ENCODE measurements at places on chromosomes 1 and 21.
A peak's percentile ranks its signal among the peaks of the same experiment; 100 is the strongest.

DNA sequence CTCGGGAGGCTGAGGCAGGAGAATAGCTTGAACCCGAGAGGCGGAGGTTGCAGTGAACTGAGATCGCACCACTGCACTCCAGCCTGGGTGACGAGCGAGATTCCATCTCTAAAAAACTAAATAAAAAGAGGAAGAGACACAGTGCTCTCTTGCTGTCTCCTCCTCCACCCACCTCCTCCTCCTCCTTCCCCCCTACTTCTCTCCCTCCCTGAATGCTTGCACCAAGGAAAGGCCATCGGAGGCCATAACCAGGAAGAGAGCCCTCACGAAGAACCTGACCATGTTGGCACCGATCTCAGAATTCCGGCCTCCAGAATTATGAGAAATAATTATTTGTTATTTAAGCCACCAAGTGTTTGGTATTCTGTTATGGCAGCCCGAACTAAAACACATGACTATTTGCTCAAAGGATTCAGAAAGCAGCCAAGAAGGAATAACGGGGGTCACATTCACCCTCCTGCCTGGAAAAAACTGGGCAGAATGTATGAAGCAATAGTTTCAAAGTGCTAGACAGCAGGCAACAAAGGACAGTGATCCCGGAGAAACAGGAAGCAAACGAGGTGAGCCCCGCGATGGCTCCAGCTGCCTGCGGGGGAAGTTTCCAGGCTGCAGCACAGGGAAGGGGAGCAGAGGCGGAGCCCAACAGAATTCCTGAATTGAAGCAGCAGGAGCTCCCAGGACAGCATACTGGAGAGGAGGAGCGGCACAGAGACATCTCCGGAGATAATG, 35.8 kb downstream of the LDLRAD1 start:
- peak; percentile 13 for DNase-seq

DNA sequence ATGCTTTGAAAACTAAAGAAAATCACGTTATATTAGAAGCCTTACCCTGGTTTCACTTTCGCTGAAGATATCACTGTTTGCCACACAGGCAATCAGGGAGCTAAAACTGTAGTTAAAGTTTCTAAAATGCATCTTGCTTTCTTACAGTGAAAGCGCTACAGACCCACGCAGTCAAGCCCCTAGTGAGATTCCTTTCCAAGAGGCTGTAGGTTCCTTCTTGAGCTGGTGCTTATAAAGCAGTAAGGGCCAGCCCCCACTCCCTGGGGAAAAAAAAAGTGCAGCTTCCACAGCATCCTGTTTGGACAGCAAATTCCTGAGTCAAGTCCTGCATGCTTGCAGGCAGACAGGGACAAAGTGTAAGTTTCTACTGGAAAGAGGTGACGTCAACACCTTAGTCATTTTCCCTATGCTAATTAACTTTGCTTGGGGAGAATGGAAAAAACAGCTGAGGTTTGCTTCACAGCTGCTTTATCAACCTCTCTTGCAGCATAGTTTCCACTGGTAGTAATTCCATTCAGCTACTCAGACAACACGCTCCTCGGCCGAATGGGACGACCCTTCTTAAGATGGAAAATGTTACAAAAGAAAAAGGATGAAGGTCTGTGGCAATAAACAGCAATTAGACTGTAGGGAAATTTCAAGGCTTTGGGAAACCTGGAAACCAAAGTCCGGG, 14.7 kb upstream of the KCNE1 start:
- peak; percentile 100 for DNase-seq

GRCh38 chr21:29289317-29289716, 9.4 kb upstream of the BACH1 start:
- no peak for DNase-seq

- DNase-seq, result no peak
Measured at GRCh38 chr21:42251654-42252324, 32.8 kb downstream of the ABCG1 start.

DNA sequence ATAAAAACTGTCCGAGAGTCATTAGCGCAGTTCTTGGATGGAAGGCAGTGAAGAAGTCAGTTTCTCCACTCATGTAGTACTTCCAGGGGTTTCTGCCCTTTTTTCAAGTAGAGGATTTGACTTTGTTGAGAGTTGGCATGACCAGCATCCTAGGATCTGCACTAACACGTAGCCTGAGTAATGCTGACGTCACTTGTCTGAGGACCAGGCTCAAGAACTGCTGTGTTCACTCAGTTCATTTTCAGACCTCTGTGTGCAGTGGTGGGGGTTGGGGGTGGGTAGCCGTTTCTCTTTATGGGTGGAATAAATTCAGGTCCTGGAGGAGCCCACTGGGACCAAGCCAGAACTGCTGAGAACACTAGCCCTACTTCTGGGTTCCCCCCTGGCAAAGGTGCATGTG, 53.3 kb downstream of the MRPS6 start:
- DNase-seq, result no peak

- DNase-seq, result no peak
Measured at GRCh38 chr1:169052727-169053126, 53.8 kb upstream of the ATP1B1 start.

DNA sequence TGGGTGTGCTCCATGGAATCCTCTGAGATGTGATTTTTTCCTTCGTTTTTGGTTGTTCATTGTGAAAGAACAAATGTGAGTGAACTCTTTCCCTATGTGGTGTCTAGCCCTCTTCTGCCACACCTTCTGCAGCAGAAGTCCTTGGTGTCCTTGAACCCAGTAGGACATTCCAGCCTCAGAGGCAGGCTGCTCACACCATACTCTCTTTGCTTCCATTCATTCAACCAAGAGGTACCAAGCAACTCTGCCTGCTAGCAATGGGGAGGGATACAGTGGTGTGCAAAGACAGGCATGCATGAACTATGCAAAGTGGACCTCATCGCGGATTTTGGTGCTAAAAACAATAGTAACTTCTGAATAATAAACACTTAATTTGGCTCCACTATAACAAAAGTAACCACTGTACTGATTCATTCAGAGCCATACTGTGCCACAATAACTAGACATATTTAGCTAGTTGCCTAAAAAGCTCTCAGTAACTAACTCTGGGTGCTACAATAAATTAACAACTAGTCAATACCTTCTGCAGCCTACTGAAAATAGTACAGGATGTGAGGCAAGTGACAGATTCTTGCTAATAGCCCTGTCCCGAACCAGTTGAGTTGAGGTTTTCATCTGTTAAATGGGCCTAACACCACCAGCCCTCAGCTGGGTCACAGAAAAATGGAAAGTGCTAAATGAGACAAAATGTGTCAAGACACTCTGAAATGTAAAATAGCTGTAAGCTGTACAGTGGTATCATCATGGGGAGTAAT, 155.4 kb downstream of the SLC45A1 start:
- DNase-seq, result no peak

DNA sequence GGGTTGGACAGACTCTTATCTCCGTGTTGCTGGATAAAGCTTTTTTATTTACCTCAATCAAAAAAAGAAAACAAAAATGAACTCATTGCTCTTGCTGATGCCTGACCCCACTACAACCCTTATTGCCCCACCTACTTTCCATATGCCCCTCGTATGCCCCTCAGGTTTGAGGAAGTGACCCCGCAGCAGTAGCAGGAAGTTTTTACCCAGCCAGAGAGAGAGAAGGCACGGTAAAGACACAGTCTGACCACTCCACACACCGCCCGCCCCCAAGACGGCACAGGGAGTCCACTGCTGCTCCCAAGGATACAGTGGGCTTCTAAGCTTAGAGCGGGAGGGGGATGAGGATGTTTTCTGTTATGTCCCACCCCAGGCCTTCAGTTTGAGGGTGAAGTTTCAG, 9.8 kb downstream of the PLEKHO1 start:
- no peak for DNase-seq

Measured in fibroblast of skin of left biceps (primary cell).